Amniotic stem cell (primary cell): ENCODE measurements at places on chromosomes 2 and 18.

- DNase-seq: no peak
Measured at GRCh38 chr2:218168635-218169462, 2.1 kb upstream of the CXCR1 start.

- no peak for DNase-seq
Measured at GRCh38 chr2:2575870-2576386, 244.9 kb upstream of the MYT1L start.

DNA sequence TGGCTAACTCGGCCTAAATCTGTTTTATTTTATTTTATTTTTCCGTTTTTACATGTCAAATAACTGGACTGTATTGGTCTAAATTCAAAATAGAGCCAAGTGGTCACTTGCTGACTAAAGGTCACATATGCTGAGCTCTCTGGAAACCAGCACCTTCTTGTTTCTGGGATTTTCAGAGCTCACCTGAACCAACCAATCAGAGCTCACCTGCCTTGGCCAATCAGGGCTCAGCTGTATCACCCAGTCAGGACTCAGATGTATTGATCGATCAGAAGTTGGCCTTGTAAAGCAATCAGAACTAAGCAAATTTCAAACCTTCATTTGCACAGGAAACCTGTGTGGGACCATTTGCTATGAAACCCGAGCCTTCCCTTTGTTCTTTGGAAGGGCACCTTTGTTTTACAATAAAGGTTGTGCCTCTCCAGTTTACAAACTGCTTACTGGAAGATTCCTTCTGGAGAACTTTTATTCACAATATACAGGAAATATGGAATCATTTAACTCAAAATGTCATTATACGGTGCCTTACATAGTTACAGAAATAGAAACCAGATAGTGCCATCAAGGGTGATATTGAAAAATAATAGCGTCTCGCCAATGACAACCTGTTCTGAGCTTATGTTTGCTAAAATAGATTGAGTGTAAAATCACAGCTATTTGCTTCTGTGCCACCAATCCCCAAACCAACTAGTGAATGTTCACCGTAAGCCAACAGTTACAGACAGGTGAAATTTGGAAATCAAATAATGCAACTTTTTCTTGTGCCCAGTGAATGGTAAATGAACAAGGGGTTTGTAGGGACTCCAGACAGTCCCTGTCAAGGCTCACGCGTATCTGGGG lies 17.3 kb upstream of the PSD4 start:
- DNase-seq: no peak

DNA sequence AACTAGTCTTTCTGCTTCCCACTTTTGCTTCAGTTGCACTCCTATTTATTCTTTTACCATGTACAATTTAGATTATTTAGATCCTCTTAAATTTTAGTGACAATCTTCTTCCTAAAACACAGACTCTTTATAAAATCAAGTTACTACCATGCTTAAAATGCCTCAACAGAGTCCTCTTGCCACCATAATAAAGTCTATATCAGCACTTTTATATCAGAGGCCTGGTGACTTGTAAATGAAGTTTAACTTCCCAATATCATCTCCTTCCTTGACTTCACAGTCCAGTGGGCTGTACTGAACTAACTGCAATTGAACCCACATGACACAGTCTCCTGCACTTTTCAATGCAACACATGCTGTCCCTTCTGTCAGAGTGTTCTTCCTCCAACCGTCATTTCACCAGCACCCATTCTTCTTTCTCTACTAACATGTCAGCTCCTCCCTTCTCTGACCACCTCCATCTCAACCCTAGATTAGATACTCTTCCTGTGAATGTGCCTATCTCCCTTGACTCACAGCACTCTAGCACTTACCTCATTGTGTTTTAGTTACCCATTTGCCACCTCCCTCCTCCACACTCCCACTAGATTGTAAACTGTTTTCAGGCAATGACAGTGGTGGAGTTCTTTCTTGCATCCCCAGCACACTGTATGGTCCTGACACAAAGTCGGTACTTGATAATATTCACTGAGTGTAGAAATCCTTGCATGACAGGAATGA lies 414.9 kb downstream of the SATB2 start:
- DNase-seq: no peak

DNA sequence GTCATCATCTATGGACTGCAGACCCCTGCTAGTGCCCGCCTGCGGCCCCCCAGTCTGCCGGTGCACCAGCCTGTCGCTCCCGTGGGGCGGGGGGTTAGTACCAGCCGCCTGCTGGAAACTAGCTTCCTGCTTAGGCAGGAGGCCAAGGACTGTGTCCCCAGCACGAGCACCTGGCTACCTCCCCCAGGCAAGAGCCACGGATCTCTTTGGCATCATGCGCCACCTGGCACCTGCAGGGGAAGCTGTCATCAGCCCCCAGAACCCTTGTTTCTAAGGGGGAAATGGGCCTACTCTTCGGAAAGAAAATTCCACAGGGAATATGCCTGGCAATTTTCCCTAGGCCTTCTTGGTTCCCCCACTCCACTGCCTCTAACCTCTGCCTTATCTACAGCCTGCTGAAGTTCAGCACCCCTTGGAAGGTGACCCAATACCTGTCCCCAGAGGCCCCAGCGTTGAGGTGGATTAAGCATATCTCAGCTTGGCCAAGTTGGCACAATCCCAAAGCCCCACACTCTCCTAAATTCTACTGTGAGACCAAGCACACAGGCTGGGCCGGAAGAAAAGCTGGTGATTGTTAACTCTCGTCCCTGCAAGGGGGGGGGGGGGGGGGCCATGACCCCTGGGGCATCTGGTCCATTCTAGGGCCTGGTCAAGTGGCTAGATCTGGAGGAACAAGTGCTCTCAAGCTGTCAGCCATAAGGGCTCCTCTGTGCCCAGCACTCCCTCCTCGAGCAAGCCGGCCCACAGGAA lies 62.0 kb upstream of the POMC start:
- DNase-seq: no peak

GRCh38 chr18:74468547-74469061 lies 11.5 kb upstream of the DIPK1C start:
- no peak for DNase-seq

- no peak for DNase-seq
Measured at GRCh38 chr2:42114091-42114490, 55.1 kb upstream of the EML4 start.

DNA sequence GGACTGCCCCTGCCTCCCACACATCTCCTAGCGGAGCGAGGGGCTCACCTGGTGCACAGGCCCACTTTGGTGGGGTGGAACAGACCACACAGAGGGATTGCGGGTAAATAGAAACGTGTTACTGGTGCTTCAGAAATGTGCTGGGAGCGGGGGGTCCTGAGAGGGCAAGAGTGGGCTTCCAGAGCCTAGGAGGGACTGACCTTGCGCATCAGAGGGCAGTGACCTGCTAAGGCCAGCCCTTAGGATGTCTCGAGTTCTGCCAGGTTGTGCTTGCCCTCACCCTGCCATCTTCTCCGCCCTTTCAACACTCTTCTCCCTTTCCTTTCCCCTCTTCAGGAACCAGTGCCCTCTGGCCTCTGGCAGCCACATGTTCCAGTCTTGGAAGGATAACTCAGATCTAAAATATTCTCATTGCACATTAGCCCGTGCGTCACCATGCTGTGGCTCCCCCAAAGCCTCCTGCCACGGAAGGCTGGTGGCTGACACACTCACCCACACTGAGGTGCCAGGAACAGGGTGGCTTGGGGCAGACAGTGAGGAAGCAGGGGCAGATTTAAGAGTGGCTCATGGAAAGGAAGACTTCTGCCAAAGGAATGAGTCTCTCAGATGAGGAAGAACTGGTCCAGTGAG lies 89.6 kb downstream of the MCFD2 start:
- DNase-seq: no peak

DNA sequence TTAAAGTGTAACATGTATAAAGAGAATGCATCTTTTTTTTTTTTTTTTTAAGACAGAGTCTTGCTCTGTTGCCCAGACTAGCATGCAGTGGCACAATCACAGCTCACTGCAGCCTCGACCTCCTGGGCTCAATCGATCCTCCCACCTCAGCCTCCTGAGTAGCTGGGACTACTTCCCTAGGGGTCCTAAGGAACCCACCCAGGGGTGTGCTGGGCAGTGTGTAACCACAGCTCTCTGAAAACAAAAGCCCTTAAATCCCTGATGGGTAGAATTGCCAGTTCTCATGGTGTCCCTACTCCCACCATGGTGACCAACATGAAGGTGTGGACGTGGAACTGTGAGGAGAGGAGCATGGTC lies 105.6 kb upstream of the ST3GAL5 start:
- DNase-seq: no peak

DNA sequence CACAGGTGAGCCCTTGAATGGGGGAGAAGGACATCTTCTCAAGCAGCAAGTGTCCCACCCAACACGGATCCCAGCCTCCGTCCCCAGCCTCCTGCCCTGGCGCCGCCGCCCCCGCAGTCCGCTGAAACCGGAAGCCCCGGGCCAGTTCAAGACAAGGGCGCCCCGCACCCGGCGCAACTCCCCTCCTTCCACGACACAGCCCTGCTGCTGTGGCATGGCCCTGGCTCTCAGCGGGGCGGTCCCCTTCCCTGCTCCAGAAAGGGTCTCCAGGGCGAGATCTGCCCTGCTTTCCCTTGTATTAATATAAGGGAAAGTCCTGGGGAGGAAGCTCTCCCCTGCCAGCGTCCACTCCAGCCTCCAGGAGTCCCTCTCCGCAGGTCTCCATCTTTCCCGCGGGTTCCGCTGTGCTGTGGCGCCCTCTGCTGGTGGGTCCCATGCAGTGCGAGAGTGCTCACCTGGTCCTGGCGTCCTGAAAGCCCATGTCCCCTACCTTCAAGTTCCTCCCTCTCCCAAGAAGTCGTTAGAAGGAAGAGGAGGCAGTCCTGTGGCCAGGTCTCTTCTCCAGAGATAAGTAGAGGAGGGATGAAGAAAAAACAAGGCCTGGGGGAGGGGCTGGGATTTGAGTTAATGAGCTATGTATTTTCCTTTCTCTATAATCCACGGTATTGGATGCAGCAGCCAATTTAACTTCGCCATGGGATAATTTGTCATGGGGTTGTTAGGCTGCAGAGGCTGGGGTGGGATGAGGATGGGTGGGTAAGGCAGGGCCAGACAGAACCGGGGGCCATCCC lies 176.0 kb downstream of the SMAD2 start:
- no peak for DNase-seq

- DNase-seq: no peak
Measured at GRCh38 chr18:50286391-50287027, 983 bp downstream of the CXXC1 start.

DNA sequence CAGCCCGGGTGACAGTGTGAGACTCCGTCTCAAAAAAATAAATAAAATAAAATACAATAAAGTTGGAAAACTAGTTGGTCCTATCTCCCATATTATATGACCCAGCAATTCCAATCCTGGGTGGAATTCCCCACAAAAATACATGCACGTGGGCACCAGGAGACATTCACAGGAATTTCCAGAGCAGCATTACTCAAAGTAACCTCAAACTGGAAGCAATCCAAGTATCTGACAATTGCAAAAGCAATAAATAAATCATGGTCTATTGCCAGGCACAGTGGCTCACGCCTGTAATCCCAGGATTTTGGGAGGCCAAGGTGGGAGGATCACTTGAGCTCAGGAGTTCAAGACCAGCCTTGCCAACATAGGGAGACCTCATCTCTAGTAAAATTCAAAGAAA lies 101.2 kb upstream of the MAP4K4 start:
- no peak for DNase-seq

DNA sequence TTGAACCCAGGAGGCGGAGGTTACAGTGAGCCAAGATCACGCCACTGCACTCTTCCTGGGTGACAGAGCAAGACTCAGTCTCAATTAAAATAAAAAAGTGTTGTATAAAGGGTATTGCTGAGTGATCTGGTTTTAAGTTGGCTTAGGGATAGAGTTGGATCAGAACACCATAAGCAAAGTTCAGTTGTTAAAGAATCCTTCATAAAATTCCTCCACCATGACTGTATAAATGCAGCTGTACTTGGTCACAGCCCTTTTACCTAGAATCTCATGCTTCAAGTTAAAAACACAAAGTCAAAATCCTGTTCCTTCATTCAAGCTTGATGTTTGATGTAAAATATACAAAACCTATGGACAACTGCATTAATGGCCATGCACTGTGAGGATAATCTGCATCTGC lies 33.4 kb upstream of the PNO1 start:
- DNase-seq: no peak

DNA sequence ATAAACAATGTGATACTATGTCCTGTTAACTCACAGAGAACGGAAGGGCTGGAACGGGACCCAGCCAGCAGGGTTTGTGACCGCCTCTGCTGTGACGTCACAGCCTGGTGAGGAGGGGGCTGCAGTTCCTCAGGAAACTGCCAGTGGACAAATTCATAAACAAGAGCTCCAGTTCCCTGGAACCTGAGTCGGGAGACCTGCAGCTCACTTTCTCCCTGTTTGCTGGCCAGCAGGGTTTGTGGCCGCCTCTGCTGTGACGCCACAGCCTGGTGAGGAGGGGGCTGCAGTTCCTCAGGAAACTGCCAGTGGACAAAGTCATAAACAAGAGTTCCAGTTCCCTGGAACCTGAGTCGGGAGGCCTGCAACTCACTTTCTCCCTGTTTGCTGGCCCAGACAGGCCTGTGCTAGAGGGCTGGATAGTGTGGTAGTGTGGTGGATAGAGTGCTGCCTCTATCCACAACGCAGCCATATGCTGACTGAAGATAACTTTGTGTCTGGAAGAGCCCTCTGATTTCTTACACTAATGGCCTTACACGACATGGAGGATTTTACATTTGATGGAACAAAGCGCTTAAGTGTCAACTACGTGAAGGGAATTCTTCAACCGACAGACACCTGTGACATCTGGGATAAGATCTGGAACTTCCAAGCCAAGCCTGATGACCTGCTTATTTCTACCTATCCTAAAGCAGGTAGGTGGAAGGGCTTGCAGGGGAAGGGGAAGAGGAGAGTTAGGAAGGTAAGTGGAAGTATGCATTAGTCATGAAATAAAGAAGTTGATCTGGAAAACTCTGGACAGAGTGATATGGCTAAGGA lies at the start of gene SULT1C4:
Gene SULT1C4, plus strand, starts transcription at position 140 of the 816 bp plus-strand sequence. Its CDS starts 384 bp downstream, at position 524.
- DNase-seq: no peak

DNA sequence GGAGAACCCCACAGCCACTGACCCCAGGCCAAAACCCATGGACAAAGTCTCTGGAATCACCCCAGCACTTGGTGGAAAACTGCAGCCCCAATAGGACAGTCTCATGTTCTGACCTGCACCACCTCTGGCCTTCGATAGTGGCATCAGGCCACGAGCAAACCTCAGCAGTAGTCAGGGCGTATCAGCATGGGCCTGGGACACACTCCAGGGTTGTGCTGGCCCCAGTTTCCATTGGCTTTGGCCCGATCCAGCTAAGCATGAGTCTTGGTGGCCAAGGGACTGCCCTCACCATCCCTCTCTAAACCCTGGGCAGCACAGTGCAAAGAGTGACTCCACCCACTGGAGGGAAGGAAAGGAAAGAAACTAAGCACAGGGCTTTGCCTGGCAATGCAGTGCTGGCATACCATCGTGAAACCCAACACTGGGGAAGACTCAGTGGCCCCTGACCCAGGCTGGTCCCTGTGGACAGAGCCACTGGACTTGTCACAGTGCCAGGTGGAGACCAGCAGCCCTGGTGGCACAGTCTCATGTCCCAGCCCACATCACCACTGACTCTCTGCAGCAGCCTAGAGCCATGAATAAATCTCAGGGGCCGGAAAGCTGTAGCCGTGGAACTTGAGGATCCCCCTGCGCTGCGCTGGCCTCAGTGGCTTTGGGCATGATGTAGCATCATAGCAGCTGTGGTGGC lies 46.3 kb downstream of the ZNF519 start:
- no peak for DNase-seq

- no peak for DNase-seq
Measured at GRCh38 chr18:79898952-79899608, 52.4 kb downstream of the SLC66A2 start.
